ENCODE measurements at places on chromosomes 2 and 18. TPM values are rescaled to one million over a fixed set of nuclear protein-coding genes. Genes with fewer than 3 reads are reported as not detected.

Gene CYP26B1
- 1.8 TPM for total RNA-seq

Gene KCNF1
- total RNA-seq = 0.09 TPM

Gene ALKAL2
- total RNA-seq = not detected

Gene MROH2A
- not detected for total RNA-seq

Gene MEIS1
- total RNA-seq = 6.3 TPM

Gene CCL20
- total RNA-seq = 1.0 TPM

Gene PARD6G
- total RNA-seq = 2.4 TPM

Gene FAM237A
- not detected for total RNA-seq

Gene XIRP2
- under 0.01 TPM for total RNA-seq

Gene AQP12B
- total RNA-seq = not detected

Gene ADD2
- total RNA-seq = 0.08 TPM

Gene IGFBP5
- total RNA-seq = 2.3 TPM

Gene NFATC1
- 2.2 TPM for total RNA-seq

Gene CFAP65
- total RNA-seq = not detected

Gene MYOM1
- total RNA-seq = 10.1 TPM

Gene CHRND
- not detected for total RNA-seq

Gene DYNC2LI1
- total RNA-seq = 6.1 TPM

Gene PRKAG3
- not detected for total RNA-seq

Gene IL1F10
- total RNA-seq = not detected

Gene CNTNAP5
- not detected for total RNA-seq

Gene PAIP2B
- total RNA-seq = 28.6 TPM

Gene COPS8
- 32.9 TPM for total RNA-seq

Gene DIPK1C
- total RNA-seq = 0.08 TPM

Gene DCC
- under 0.01 TPM for total RNA-seq

Gene SALL3
- not detected for total RNA-seq

Gene CNDP1
- 0.09 TPM for total RNA-seq

Gene ZNF385B
- total RNA-seq = 4.7 TPM

Gene CGREF1
- total RNA-seq = 0.98 TPM

Gene CHST9
- 0.42 TPM for total RNA-seq

Gene KIF5C
- 0.25 TPM for total RNA-seq

Gene CD8B
- 1.0 TPM for total RNA-seq

Gene EGR4
- not detected for total RNA-seq

Gene LINC00305
- 0.84 TPM for total RNA-seq

Gene SCLY
- total RNA-seq = 39.2 TPM

Gene RAX
- not detected for total RNA-seq

Gene CTDSP1
- 46.6 TPM for total RNA-seq

Gene PROM2
- total RNA-seq = 1.1 TPM

Gene CTAGE1
- total RNA-seq = not detected

Gene LCT
- not detected for total RNA-seq

Gene CCDC150
- 4.6 TPM for total RNA-seq

Gene KCNE4
- 0.33 TPM for total RNA-seq

Gene TAF1B
- 7.4 TPM for total RNA-seq

Gene FOSL2
- total RNA-seq = 2.0 TPM

Gene RGPD3
- total RNA-seq = 0.14 TPM

Gene POTEC
- not detected for total RNA-seq

Gene PLEKHH2
- 1.4 TPM for total RNA-seq

Gene SPHKAP
- not detected for total RNA-seq

Gene HOXD11
- not detected for total RNA-seq

Gene CIB4
- not detected for total RNA-seq

Gene SIX3
- total RNA-seq = not detected

Gene VAMP5
- 11.3 TPM for total RNA-seq

Measured in liver (tissue), 10 donors.